SK-N-SH treated with all-trans-retinoic acid at 6 μM for 48 hours (cell line): ENCODE measurements at places on chromosomes 11 and 22.

DNA sequence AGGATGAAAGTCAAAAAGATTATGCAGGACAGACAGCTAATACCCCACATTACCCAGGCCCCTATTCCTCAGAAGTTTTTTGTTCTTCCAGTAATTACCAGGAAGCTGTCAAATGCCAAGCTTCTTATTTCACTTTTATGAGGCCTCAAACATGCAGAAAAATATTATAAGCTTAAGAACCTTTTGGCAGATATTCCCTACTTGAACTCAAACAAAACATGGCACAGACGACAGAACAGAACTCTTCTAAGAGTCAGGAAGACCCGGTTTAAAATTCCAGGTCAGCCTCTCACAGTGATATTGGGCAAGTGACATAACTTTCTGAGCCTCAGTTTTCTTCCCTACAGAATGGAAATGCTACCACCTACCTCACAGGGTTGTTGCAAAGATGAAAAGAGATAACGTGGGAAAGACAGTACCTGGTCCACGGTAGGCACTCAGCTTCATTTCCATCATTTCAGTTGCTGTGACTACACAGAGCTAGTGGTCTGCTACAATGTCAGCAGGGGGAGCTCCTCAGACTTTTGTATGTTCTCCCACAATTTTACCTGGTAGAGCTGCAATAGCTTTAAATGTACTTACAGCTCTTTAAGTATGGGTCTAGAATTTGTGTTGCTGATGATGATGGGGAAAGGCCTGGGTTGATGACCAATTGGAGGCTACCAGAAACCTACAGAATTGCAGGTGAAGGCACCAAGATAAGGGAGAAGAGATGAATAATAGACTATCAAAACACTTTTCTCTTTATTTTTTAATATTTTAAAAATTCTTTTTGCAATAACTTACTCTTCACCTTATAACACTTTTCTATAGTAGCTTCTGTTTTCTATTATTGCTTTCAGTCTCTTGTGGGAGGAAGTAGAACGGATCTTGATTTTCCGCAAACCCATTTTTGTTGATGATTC lies 98.3 kb upstream of the CHRM4 start:
- ATAC-seq = peak; percentile 96

- ATAC-seq = no peak
Measured at GRCh38 chr22:26887916-26888315, 230.5 kb downstream of the MIAT start.

- no peak for ATAC-seq
Measured at GRCh38 chr11:81190546-81190945, 1543.1 kb downstream of the FAM181B start.

GRCh38 chr11:107691000-107691750 lies 20.7 kb downstream of the SLN start:
- peak; percentile 55 for ATAC-seq

GRCh38 chr11:46356924-46357482 lies 9.7 kb downstream of the DGKZ start:
- ATAC-seq = no peak

- ATAC-seq = no peak
Measured at GRCh38 chr11:113378692-113379091, 8.9 kb upstream of the ANKK1 start.

GRCh38 chr11:122578171-122578825 lies 77.2 kb upstream of the UBASH3B start:
- no peak for ATAC-seq

DNA sequence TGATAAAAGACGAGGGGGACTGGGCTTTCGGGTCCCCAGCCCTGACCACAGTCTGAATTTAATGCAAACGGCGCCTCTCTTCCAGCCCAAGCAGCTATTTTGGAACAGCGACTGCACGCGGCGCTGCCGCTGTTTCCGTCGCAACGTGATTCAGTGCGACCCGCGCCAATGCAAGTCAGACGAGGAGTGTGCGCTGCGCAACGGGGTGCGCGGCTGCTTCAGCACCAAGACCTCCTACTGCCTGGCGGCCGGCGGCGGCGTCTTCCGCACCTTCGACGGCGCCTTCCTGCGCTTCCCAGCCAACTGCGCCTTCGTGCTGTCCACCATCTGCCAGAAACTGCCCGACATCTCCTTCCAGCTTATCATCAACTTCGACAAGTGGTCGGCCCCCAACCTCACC lies 56.7 kb downstream of the TECTA start:
- no peak for ATAC-seq

- ATAC-seq = no peak
Measured at GRCh38 chr22:23812378-23812777, 25.6 kb downstream of the SMARCB1 start.

- 0 out of 3 replicates have a peak, but pooled peaks have one; percentile 12 for ATAC-seq
Measured at GRCh38 chr22:44357296-44357965, 44.7 kb upstream of the SHISAL1 start.

DNA sequence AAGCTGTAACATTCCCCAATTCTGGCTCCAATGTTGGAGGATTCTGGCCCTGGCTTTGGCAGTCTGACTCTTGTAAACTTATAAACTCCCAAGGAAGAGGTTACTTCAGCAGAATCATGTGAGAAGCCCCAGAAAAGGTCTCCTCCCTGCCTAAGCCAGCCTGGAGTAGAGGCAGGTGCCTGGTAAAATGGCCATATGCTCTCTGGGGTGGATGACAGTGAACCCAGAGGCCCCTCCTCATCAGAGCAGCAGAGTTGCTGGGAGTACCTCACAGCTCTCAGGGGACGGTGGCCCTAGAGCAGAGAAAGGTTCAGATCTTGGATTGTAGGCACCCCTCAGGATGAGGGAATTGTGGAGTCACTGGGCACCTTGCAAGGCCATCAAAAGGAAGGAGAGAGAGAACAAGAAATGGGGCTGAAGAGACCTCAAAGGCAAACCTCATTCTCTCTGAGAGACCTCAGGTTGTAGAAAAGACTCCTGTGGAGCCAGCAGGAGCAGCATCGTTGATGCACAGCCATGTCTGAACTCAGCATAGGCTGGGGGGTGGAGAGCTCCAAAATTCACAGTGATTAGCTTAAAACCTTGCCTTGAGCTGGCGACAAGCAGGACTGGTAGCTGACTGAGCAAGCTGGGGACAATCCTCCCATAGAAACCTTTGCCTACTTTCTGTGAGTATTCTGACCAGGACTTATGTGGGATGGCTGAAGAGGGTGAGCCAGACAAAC lies 4.9 kb upstream of the P2RY6 start:
- no peak for ATAC-seq

DNA sequence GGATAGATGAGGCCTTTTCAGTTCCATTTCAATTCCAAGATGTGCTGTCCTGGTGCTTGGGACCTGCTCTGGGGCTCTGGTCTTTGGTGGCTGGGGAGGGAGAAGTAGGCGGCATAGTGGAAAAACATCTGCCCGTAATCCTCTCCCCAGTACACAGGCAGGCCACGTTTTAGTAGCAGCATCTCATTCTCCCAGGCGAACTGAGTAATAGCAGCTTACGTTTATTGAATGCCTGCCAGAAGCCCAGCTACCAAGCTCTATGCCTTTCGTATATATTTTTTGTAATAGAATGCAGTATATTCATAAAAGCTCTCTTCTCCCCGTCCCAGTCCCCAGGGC lies 11.4 kb downstream of the ACO2 start:
- peak; percentile 51 for ATAC-seq

DNA sequence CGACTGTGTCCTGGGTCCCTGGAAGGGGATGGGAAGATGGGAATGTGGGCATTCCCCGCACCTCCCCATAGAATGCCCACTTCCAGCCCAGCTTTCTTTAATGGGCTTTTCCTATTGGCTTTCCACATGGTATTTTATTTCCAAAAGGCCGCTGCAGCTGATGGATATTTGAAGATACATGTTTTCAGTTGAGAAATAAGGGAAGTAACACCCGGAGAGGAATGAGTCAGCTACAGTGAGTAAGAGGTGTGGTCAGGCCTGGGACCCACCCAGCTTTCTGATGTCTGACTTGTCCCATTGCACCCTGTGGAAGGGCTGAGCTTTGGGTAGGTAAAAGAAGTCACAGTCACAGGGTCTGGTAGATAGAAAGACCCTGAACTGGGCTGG lies 476.9 kb downstream of the MIAT start:
- ATAC-seq = peak; percentile 37; the same call in 1 of the 3 replicates

DNA sequence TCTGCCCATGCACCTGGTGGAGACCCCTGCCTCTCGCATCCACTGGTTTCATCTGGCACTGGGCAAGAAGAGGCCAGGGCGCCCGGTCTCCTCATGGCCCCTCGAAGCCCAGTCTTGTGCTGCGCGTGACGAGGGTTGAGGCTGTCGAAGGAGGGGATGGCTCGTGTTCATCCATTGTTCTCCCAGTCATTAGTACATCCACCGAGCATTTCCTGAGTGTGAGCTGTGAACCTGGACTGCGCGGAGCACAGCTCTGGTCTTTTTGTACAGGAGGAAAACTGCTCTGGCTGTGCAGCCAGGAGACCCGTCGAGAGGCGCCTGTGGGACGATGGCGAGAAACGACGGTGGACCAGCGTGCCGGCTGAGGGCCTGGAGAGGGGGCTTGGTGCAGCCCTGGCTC lies 6.8 kb downstream of the CACNA1I start:
- no peak for ATAC-seq

GRCh38 chr11:69295995-69296889 lies 2.3 kb downstream of the MYEOV start:
- ATAC-seq = no peak

DNA sequence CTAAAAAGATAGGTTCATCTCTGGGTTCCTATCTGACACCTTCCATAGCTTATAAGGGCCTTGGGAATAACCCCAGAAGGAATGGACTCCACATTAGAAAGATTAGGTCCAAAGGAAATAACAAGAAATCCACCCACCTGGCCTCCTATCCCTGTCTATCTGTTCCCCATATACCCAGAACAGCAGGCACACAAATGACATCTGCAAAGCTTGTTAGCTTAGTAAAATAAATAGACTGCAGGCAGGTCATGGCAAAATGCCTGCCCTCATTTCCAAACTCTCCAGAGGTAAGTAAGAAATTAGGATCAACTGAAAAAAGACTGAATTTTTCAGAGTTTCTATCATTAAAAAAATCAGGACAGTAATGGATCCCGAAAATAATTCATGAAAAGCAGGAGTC lies 489.5 kb downstream of the DLG2 start:
- ATAC-seq = no peak

DNA sequence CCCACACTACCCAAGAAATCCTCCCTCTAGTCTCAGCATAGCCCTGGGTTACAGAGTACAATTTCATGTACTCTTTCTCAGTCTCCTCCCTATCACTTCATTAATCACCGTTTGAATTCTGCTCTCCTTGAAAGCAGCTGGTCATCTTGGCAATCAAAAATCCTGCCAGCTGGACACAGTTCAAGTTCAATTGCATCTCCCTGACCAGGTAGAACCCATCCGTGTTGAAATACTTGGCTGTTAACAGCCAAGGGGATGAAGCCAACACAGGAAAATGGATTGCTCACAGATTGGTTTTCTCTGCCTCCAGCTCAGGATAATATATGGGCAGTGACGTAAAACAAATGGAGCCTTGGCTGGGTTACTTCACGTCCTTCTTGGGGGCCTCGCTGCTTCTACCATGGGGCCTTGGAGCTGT lies 55.1 kb upstream of the GRK3 start:
- no peak for ATAC-seq
